Esophagus squamous epithelium (tissue), 5 donors: ENCODE measurements at places on chromosomes 5 and 9.

GRCh38 chr5:156274453-156274852 is 52.5 kb upstream of the SGCD start:
- no peak for DNase-seq

DNA sequence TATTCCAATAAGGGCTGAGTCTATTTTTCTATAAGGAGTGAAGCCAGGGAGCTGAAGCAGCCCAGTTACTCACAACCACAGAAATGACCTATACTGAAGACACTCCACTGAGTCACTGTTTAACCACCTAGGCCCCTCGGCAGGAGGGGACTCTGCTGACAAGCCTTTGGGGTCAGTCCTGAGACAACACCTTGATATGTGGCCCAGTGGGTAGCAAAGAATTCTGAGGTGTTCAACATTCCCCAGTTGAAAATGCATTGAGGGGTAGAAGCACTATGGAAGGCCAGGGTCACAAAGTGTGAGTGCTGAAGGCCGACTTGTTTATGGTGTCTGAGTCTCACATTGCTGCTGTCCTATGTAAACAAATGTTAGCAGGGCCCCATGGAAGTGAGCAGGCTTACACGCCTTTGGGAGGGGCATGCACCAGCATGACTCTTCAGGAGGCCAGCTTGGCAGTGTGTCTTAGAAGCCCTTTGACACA is 112.6 kb upstream of the NFIL3 start:
- DNase-seq, result no peak

GRCh38 chr9:1101846-1102641 is 51.9 kb downstream of the DMRT2 start:
- no peak for DNase-seq

- DNase-seq, result no peak
Observed at GRCh38 chr9:97632248-97632984, 752 bp downstream of the TSTD2 start.

- no peak for DNase-seq
Observed at GRCh38 chr5:98064118-98064685, 709.3 kb upstream of the RGMB start.

GRCh38 chr5:143741421-143741820 is 70.5 kb upstream of the HMHB1 start:
- DNase-seq, result no peak

DNA sequence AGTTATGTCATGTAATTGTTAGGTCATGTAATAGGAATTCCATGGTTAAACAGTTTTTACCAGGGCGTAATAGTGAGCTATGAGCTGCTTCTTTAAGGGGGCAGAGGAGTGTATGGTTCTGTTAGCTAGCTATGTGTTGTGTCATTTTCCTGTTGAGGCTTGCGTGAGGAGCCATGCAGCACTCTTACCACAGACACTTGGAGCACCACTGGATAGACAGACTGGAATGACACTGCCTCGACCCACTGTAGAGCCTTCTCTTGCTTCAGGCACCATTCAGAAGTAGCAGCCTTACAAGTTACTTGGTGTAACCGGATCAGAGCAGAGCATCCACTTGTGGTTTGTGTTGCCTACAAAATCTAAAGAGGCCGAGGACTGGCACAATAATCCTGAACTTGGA is 28.3 kb upstream of the STOM start:
- no peak for DNase-seq

GRCh38 chr9:17272536-17272935 is 137.7 kb downstream of the CNTLN start:
- no peak for DNase-seq

DNA sequence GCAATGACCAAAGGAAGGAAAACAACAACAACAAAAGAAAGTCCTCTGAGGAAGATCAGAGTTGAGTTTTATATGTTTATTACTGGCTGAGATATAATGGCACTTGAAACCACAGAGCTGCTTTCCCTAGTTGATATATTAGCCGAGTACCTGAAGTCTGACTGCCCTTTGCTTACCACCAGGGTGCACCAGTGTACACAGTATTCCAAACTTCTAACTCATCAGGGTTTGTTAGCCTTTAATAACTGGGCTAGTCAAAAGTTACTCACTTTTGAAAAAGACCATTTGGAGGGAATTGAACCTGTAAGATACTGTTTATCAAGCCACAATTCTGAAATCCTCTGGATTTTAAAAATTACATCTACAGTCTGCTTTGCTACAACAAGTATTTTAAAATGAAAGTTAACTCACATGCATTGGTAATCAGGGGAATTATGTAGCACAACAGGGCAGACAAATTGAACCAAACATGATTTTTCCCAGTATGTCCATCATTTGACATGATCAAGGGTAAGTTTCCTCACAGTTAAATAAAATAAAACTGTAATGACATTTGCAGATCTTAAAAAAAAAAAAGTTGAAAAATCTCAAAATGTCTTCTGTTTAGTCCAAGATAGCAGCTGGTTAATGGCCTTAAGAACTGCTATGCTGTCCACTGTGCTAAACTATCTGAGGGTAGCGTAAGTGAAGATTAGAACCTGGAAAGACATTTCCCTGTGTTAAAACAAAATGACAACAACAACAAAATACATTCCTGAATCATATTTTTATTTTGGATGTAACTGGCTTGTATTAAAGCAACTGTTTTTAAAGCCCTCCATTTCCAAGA is 57.3 kb upstream of the C6 start:
- no peak for DNase-seq

DNA sequence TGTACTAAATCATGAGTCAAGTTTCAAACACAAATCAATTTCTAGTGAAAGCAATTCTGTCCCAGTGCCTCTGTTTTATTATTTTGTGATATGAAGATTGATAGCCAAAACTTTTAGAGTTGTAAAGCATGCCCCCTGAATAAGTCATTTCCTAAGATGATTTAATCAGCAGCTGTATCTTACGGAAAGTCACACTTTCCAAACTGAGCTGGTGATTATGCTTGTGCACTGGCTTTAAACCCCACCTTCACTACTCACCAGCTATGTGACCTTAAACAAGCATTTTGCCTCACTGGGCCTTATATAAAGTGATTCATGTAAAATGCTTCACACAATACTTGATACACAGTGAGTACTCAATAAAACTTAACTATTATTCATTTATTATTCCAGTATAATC is 78.1 kb downstream of the EDIL3 start:
- no peak for DNase-seq

GRCh38 chr5:36841677-36842076 is 34.9 kb upstream of the NIPBL start:
- DNase-seq, result no peak

- DNase-seq, result no peak
Observed at GRCh38 chr5:59842999-59843398, 50.5 kb downstream of the PDE4D start.

GRCh38 chr5:78747705-78748359 is 99.3 kb upstream of the LHFPL2 start:
- DNase-seq, result no peak

DNA sequence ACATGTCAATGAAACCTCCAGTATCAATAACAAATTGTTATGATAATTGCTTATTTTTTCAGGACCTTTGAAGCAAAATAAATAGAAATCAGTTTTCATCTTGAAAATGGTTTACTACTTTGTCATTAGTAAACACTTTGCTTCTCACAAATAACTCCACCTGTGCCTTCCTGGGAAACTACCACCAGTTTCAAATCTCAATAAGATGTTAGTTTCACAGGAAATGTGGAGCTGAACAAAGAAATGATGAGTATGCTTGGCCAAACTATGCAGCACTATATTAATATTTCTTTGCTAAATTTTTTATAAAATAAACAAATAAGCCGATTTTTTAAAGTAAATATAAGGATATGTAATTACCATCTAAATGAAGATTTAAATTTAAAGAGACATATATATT is 221.5 kb upstream of the HAPLN1 start:
- no peak for DNase-seq

DNA sequence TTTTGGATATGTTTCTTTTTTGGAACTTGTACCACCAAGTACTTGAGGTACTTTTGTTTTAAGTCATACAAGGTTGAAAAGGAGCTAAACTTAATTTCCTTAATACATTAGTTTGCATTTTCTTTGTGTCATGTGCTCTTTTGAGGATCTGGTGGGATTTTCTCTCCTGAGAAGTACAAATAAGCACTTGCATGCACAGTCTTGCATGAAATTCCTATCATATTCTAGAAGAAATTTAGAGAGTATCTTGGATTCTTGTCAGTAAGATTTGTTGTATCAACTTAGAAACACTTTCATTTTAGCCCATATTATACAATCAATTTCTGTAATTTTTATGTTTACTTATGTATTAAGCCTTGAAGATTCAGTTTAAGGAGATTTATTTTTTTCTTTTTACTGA is 64.9 kb downstream of the CCNH start:
- DNase-seq, result no peak

DNA sequence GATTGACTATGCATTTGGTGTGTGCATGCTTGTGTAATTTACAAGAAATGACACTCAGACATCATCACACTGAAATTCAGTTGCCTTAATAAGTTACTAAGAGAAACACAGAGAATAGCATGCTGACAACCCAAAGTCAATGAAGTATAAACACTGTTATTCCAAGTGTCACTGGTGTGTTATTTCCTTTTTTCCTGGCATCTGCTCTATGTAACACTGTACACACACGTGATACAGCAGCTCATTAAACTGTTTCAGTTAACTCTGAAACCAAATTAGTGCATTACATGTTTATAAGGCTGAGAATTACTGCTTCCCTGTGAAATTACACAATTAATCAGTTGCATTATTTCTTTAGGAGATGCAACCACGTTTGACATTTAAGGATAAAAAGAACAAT is 252.7 kb downstream of the EFNA5 start:
- DNase-seq, result no peak

GRCh38 chr5:151107738-151108520 is 27.1 kb upstream of the TNIP1 start:
- DNase-seq, result no peak

DNA sequence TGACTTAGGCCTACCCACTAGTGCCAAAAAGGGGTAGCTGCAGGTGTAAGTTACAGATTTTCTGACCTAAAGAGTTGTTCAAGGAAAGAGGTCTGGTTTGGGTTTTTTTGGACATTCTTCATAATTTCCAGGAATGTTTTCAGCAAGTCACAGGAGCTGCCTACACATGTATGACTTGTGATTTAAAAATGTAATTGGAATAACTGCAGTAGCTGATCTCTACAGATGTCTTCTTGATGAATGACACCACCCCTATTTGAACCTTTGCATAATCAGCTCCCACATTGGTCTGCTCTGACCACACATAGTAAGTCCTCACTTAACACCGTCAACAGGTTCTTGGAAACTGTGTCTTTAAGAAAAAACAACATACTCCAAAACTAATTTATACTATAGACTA is 481.4 kb downstream of the RASEF start:
- DNase-seq, result no peak

GRCh38 chr9:124834591-124834990 is 18.7 kb upstream of the WDR38 start:
- no peak for DNase-seq

DNA sequence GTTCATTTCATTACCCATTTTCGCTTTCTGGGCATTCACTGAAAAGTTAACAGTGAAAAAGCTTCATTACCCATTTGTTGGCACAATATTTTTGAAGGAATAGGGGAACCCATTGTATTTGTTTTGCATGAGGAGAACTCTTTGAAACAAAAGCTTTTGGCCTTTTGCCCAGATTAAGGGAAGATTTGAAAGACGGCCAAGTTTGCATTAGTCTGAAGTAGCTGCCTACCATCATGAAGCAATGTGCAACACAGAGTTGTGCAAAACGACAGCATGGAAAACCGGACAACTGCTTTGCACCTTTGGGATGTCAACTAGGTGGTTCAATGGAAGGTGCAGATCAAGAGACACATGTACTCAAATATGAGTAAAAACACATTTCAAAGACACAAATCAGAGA is 84.9 kb downstream of the TRPM3 start:
- DNase-seq, result no peak

- DNase-seq, result no peak
Observed at GRCh38 chr9:94097788-94098414, 13.6 kb downstream of the PTPDC1 start.

DNA sequence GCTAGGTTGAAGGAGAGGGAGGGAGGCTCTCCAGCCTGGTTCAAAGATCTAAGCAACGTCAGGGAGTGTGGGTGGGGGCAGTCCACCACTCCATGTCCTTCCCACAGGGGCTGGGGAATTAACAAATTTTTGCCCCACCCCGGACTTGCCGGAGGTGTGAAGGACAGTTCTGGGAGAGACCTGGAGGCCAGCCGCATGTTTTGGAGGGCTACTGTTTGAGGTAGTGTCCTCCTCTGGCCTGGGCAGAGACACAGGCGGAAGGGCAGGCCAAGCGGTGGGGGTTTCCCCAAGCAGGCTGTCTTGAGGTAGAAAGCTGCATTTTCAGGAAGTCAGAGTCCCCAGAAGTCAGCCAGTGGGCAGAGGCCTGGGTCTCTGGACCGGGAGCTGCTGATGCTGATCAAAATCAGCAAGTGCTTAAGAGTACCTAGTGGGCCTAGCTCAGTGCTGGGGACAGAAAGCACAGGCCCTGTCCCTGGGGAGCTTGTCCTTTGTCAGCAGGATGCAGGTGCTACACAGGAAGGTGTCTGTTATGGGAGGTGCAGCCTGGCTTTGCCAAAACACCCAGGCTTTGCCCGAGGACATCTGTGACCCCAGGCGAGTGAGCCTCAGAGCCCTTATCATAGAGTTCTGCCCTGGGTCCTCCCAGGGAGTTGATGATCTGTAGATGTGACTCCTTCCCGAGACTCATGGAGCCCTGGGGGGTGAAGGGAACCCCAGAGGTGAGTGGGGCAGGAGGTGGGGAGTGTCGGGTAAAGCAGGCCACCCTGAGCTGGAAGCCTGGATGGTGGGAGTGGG is 18.5 kb downstream of the JADE2 start:
- no peak for DNase-seq

GRCh38 chr5:154756868-154757813 is 2.0 kb downstream of the LARP1 start:
- no peak for DNase-seq

DNA sequence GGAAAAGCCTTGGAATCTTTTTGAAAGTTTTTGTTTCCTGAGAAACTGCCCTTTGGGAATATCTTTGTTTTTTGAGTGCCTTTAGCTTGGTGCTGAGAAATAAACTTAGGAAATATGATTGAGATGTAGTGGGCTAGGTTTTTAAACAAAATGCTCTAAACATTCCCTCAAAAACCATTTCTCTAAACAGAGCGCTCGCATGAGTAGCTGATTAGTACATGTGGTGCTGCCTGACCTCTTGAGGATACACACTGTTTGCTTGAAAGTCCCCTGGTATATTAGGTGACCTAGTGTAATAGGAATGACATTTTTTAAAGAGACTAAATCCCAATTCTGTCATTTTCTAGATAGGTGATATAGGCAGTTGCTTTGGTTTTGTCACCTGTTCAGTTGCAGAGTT is 132.3 kb downstream of the ADAMTSL1 start:
- DNase-seq, result no peak

- no peak for DNase-seq
Observed at GRCh38 chr5:52805615-52806014, 17.9 kb downstream of the ITGA1 start.
